ENCODE measurements at places on chromosomes 6 and 20.

DNA sequence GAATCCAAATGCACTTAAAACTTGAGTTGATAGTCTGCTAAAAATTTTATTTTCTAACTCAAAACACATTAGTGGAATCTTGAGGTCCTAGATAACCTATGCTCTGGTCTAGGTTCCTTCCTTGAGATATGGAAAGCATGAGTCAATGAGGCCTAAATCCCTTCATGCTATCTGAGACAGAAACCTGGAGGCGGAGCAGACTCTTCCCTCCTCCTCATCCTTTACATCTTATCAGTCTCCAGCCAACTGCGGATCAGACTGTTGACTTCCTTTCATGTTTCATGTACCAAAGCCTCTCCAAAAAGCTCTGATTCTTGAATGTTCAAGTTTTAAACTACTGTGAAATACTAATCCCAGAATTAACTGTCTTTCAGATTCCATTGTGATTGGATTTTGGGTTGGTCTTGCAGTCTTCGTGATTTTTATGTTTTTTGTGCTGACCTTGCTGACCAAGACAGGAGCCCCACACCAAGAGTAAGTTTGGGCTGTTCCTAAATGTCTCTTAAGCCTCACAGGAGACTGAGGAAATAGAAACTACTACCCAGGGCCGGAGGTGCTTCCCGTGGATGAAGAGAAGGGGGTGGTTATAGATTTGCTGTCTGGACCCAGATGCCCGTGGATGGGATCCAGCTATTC, 29.1 kb downstream of the MRAP2 start:
- DNase-seq, result no peak

- DNase-seq, result no peak
Measured at GRCh38 chr20:3745686-3746173, 13.2 kb downstream of the HSPA12B start.

GRCh38 chr20:9629831-9630230, 115.4 kb downstream of the LAMP5 start:
- no peak for DNase-seq

DNA sequence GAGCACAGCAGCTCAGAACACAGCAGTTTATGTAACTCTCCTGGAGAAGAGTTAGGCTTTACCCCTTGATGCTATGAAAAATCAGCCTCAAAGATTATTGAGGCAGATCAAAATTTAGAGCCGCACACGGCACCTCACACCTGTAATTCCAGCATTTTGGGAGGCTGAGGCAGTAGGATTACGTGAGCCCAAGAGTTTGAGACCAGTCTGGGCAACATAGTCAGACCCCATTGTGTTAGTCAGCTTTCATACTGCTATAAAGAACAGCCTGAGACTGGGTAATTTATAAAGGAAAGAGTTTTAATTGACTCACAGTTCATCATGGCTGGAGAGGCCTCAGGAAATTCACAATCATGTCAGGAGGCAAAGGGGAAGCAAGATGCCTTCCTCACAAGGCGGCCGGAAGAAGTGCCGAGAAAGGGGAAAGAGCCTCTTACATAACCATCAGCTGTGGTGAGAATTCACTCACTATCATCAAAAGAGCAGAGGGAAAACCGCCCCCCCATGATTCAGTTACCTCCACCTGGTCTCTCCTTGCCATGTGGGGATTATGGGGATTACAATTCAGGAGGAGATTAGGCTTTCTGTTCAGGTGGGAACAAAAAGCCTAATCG, 87.7 kb downstream of the SGK1 start:
- no peak for DNase-seq

DNA sequence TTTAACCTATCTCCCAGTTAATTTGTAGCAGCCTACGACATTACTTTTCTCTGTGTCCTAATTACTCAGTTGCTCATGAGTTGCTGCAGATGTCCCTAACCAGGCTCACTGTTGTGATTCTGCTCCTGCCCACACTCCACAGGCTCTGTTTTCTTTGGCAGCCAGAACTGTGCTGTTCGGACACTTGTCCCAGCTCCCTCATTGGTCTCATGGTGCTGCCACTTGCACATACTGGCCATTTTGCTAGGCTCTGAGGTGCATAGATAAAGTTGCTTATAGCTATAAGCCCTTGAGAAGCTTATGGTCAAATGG, 55.0 kb downstream of the NOX3 start:
- no peak for DNase-seq

- no peak for DNase-seq
Measured at GRCh38 chr20:41160686-41161085, 23.3 kb downstream of the PLCG1 start.

GRCh38 chr20:35821807-35822242, 50.0 kb downstream of the PHF20 start:
- DNase-seq, result no peak

GRCh38 chr6:33856031-33856590, 52.3 kb upstream of the MLN start:
- no peak for DNase-seq

- no peak for DNase-seq
Measured at GRCh38 chr20:6439737-6440442, 317.1 kb upstream of the FERMT1 start.

DNA sequence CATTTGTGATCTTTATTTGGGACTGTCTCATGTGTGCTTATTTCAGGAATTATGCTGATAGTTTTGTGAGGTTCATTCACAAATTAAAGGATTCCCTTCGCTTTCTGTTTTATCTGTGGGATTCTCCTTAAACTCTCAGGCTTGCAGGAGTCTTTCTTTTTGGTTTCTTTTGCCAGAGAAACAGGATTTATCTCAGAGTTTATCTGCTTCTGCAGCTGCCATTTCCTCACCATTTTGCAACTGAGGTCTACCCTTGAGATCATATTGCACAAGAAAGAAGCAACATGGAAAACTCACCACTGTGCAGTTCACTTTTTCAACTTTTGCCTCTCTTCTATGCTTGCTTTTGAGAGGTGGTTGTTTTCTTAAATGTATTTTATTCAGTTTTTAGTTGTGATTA, 201.0 kb downstream of the PRL start:
- no peak for DNase-seq
